Activated T-helper 1 cell treated with Interleukin-2 at 50 U/mL for 16 hours (primary cell): ENCODE measurements at places on chromosomes 12 and 14.

DNA sequence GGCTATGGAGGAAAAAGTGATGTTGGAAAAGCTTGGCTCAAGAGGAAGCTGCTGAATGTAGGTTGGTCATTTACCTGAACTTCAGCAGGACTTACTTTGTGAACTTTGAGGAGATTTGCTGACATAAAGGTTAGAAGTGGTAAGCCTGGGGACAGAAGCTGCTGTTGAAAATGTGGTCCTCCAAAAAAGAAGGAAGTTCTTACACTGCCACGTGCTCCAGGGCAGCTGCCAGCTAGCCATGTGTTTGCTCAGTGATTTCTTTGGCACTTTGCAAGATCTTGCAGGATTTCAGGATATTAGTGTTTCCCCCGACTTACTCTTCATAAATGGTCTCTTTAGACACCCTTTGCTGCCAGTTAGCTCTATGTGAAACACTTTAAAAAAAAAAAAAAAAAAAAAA is 14.8 kb upstream of the DYRK2 start:
- DNase-seq = no peak

DNA sequence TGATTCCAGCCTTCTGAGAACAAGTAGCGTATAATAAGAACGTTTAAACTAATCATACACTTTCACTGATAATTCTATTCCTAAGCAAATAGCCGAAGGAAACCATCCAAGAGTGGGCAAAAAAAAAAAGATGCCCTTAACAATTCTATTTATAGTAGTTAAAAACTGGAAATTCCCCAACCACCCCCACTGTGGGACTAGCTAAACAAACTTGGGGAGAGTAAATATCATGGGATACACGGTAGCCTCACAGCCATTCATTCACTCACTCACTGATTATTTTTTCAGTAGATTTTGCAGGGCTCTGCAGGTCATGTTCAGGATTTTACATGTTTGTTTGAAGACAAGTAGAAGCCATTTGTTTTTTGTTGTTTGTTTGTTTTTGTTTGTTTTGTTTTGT is 197.0 kb downstream of the ETV6 start:
- DNase-seq = no peak

GRCh38 chr12:98085046-98085755 is 430.2 kb upstream of the TMPO start:
- no peak for DNase-seq

- no peak for DNase-seq
Measured at GRCh38 chr14:98069712-98070171, 1202.3 kb downstream of the BCL11B start.

GRCh38 chr12:108793756-108794441 is 62.6 kb upstream of the CORO1C start:
- no peak for DNase-seq

DNA sequence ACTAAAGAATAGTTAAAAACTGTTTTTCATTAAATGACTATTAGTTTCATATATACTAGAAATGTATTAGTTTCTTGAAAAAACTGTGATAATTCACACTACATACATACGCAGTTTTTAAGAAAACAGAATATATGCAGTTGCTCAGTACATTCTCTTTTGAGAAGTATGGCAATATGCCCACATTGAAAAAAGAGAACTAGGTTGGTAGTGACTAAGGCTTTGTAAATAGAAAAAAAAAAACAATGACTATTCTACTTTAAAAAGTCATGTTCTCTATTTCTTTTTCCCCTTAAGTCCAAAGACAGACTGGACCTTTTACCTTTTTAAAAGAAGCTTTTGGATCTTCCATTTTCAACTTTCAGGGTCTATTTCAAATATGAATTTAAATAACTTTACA is 25.0 kb downstream of the SNX6 start:
- no peak for DNase-seq

DNA sequence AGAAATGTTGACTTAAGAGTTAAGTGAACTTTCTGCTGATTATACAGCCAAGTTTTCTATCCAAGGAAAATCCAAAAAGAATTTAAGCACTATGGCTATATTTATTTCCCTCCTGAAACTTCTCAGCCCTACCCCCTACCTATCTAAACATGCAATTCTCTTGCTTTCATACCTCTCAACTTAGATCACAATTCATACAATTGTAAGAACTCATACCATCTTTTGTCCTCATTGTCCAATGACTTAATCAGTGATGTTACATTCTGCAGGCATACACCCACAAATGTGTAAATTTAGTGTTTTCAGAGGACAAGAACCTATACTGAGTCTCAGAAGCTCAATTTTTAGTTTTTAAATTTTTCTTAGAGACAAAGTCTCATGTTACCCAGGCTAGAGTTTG is 62.1 kb downstream of the ZFC3H1 start:
- no peak for DNase-seq

DNA sequence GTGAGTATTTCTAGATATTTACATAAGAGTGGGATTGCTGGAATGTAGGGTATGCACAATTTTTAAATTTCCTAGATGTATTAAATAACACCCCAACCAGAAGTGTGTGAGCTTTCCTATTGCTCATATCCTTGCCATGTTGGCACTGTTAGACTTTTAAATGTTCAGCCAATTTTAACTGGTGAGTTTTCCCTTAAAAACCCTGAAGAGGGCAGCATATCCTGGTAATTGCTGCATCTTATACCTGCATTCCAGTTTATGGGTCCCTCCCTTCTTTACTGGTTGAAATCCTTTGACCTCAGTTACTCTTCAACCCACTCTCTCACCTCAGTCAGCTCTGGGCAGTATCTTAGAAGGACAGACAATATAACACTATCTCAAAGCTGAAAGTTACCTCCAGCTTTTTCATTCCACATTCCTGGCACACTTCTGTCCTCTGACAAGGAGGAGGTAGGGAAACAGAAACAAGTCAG is 270.6 kb downstream of the PAWR start:
- DNase-seq = no peak

DNA sequence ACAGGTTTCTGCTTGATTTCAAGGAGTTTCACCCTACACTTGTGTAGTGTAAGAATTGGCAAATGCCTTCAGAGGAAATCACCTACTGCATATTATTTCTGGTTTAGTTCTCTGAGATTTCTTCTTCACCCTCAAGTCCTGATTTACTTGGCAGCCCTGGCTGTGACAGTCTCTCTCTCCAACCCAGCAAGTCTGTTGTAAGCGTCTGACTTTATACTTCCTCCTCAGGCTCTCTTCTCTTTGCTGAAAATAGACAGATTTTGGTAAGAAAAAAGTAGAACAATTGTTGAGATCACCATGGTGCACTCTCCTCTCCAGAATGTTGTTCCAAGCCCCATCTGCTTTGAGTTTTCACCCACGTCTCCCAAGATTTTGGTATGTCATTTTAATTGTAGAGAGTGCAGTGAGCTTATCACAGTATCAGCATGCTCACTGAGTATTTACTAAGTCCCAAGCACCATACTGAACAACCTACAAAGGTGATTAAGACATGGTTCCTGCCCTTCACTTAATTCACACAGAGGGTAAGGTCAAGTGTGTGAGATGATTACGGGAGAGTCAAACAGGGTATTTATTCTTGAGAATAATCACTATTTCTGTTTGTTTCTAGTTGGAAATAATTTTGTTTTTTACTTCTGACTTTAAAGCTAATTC is 148.7 kb downstream of the MDGA2 start:
- no peak for DNase-seq

DNA sequence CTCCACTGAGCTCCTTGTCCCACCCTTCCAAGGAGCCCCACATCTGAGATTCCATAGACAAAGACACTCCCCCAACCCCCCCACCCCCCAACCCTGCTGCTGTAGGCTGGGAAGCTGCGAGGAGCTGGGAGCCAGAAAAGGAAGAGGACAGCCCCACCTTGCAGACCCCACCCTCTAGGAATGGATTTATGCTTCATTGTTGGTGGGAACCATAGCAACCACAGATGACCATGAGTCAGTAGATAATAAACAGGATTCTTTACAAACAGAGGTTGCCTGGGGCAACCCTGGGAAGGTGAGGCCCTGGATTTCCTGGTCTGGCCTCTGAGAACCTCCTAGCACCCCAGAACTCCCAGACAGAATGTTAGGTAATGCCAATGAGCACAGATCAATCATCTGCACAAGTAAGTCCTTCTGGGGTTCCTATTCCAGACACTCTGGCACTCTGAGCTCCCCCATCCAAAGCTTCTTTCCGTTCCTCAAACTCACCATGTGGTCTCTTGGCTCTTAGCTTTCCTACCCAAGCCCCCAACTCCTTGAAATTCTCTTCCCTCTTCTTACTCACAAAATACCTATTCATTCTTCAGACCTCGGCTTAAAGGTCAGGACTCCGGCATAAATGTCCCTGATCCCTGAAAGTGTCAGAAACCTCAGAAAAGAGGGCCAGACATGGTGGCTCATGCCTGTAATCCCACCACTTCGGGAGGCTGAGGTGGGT is 15.2 kb upstream of the PLEKHG6 start:
- DNase-seq = no peak

GRCh38 chr12:72270961-72271360 is 1.2 kb upstream of the TRHDE start:
- no peak for DNase-seq

GRCh38 chr12:132461526-132461925 is 28.4 kb upstream of the FBRSL1 start:
- DNase-seq = no peak

DNA sequence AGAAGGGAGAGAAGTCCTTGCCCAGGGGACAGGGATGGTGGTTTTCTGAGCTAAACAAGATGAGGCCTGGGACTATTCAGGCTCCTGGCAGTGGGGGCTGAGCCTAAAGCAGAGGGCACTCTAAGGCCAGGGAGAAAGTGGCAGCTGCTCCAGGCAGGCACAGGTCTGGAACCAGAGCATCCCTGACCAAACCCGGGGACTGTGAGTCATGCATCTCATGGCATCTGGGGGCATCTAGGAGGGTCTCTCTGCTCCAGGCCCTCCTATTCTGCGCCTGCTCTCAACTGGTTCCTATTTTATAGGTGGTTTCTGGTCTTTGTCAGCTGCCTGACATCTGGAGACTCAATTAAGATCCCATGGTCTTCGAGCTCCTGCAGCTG is 11.6 kb downstream of the KRT7 start:
- DNase-seq = no peak

- DNase-seq = no peak
Measured at GRCh38 chr14:54487771-54488170, 1.0 kb downstream of the GMFB start.

DNA sequence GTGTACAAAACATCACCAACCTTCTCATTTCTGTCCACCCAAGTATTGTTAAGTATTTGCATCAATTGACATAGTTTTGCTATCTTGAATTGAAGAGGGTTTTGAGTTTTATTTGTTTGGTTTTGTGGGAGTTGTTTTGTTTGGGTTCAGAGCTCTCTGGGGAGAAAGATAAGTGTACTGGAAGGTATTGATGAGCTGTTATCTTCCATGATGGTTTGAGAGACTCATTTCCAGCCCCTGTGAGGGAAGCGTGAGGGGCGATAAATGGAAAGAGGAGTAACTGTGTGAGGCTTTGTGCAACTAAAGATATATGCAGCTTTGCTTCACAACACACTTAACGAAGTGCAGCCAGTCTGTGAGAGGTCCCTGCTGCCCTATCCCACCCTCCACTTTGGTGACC is 15.7 kb upstream of the CIPC start:
- no peak for DNase-seq

DNA sequence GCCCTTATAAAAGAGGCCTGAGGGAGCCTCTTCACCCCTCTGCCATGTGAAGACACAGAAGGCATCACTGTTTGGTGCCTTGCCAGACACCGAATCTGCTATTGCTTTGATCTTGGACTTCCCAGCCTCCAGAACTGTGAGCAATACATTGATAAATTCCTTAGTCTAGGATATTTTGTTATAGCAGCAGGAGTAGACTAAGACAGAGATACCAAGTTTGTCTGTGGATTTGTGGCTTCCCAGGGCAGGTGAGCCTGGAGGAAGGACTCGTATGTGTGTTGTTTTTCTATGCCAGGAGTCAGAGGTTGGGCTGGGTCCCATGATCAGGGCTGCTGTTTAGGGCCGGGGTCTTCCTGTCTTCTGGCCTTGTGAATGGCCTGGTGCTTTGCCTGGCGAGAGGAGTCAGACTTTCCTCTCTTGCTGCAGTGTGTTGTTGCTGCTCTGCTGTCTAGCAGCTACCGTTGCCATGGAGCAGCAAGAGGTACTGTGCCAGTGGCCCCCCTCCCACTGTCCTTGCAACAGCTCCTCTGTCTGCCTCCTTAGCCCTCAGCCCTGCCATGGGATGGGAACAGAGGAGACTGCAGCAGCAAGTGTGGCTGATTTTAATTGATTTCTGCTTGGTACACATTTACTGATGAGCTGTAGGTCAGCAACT is 111.2 kb downstream of the CHST11 start:
- no peak for DNase-seq

GRCh38 chr14:35044939-35045797 is 904 bp upstream of the FAM177A1 start:
- no peak for DNase-seq

DNA sequence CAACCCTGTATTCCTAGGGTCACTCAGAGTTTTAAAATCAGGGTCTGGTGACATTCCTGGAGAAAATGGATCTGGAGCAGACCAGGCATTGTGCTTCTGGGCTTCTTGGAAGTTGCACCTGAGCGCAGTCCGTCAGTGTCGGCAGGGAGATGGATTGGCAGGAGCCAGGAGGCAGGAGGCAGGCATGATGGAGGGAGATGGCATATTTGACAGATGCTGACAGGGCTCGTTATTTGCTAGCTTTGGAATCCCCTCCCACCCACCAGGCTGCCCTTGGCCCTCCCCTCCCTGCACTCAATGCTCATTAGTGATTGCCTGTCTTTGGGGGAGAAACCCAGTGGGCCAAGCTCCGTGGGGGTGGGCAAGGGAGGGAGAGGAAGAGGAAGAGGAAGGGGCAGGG is 4.7 kb downstream of the CISTR start:
- no peak for DNase-seq

- no peak for DNase-seq
Measured at GRCh38 chr14:73342670-73343069, 105.4 kb downstream of the PAPLN start.

DNA sequence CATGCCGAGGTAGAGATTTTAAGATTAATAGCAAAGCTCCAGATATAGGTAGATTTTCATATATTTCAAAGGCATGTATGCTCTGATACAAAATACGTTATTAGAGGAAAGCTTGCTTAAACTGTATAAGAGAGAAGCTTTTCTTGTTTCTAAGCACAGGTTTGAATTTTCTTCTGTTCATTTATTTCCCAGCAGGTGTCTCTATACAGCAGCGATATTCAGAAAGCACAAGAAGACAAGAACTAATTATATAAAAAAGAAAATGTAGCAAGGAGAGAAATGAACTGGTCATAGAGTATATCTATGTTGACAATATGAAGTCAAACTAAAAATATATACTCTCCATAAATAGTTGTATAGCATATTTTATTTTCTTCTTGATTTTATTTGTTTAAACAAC is 307.4 kb upstream of the NOVA1 start:
- no peak for DNase-seq

DNA sequence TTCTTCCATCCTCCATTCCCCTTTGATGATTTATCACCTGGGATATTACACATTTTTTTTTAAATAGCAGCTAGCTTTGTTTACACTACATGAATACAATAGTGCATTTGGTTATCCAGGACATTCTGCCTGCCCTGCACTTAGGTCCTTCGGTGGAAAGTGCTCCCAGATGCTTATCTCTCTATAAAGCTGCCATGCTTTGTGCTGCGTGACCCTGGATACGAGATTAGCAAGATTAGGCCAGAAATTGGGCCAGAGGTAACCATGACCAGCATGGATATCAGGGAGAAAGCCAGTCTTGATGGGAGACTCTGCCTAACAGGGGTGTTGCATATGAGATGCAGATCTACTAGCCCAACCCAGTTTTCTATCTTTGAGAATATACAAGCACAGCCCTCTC is 12.1 kb upstream of the KRT83 start:
- no peak for DNase-seq
